ENCODE measurements at places on chromosomes 3 and 15.
A peak's percentile ranks its signal among the peaks of the same experiment; 100 is the strongest.

DNA sequence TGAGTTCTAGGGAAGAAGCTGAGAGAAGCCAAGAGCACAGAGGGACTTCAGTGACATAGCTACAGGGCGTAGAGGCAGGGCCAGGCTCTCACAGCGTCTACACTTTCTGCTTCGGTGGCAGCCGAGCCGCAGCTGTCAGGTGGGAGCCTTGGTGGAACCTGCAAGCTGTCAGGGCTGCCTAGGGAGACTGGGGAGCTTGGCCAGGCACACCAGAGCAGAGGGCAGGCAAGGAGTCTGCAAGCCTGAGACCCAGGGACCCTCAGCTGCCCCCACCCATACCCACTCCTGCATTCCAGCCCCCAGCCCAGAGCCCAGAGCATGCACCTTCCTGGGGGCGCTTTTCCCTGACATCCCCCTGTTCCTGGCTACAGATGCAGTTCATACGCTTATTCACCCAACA, 13.4 kb upstream of the KLF15 start:
- DNase-seq: no peak

DNA sequence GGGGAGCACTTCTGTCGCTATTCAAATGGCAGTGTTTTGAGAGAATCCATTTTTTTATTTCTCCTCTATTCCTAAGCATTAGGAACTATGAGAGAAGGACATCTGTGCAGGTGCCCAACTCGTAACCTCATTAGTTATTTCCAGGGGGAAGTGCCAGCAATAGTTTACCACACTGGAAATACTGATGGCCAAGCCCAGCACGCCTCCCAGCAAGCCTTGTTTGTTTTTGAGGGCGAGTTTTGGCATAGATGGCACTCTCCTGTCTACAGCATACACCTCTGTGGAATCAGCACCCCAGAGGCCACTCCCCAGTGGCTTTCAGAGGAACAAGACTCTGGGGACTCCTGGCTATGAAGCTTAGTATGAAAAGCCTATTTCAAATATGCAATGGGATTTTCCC, 36.6 kb downstream of the FAN1 start:
- no peak for DNase-seq

GRCh38 chr3:157148196-157148889, 11.6 kb downstream of the CCNL1 start:
- no peak for DNase-seq

DNA sequence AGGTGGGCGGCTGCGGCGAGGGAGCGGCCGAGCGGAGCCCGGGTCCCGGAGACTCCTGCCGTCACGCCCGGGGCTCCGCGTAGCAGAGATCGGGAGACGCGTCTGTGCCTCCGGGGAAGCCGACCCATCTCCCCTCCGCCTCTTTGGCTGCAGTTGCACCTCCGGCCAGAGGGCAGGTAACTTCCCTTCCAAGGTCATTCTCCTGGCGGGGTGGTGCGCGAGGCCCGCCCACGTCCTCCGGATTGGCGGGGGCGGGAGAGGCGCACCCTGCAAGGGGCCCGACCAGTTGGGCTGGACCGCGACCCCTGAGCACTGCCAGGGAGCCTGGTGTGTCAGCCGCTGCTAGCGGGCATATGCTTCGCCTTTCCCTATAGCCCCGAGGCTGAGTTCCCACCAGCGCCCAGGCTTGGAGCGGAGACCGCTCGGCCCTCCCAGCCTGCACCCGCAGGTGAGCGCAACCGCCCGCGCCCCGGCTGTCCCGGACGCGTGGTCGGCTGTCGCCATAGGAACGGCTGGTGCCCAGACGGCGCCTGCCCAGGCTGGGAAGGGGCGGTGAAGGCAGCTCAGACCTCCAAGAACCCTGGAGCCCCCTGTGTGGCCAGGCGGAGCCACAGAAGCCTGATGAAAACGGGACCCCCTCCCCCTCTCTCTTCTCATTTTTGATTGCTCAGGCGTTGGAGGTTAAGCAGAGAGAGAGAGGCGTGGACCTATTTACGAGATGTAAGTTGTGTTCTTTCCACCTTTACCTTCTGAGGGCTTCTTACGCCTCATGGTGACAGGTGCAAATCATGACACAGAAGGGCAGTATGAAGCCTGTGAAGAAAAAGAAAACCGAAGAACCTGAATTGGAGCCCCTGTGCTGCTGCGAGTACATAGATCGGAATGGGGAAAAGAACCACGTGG, 453 bp downstream of the ZDHHC23 start:
- DNase-seq: peak; percentile 14

DNA sequence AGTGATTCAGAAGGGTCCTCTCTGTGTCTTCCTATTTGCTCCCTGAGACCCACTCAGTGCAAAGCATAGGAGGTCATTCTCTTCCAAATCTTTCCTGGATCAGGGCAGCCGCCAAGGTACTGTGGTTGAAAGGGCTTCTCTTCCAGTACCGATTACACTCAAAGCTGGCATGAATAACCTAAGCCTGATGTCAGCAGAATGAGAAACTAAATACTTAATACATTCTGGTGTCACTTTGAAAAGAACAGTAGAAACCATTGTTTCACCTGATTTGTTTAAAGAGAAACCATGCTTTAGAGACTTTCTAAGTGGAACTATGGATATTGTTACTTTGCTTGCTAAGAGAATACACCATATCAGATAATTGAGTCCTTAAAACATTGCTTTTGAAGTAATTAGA, 50.2 kb downstream of the PDHB start:
- no peak for DNase-seq

DNA sequence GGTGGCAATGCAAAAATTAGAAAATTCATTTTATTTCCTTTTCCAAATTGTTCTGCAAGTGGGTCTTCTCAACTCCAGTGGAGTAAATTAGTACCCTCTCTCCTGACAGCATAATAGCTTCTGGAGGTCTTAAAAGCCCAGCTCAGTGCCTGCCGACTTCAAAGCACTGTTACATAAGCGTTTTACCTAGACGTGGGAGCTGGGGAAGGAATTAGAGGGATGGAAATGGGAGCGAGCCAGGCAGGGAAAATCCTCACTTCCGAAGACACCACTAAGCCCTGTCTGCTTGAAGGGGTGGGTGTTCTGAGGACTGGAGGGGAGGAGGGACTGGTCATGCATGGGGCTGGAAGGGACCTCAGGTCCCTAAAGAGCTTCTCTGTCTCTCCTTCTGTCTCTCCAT, 77.2 kb upstream of the SLC6A1 start:
- DNase-seq: no peak

GRCh38 chr3:67657192-67657591, 2.8 kb upstream of the SUCLG2 start:
- no peak for DNase-seq

GRCh38 chr15:100332721-100333120, 9.1 kb downstream of the ADAMTS17 start:
- no peak for DNase-seq

DNA sequence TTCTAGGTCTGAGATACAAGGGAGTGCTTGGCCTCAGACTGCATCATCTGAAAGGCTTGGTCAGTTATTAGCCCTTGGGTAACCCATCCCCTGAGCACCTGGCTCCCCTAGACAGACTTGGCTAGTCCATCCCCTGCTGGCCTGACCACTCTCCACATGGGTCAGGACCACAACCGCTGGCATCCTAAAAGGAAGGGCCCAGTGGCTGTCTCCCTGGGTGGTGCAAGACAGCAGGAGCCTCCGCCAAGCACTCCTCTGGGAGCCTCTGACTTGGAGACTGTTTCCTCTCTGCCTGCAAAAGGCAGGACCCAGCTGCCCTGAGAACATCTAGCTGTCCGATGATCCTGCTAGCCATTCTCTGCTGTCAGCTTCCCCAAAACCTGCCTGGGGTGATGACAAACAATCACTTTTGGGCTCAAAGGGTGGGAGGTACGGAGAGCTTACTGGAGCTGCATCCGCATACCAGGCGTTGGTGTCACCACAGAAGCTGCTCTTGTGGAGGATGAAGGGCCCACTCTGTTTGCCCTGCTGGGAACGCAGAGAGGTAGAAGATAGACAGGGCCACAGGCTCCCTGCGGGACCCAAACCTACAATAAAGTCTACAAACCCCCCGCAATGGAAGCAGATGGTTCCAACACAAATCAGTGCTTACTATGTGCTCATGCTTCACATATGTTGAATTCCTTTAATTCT, 108.0 kb upstream of the PRR20G start:
- no peak for DNase-seq

- peak; percentile 97 for DNase-seq
Observed at GRCh38 chr15:82540055-82540983, at the start of gene RPS17. RPS17 (minus strand) TSS chr15:82540457; CDS start chr15:82540428, 29 bp downstream.

GRCh38 chr3:32899265-32899664, 52.2 kb upstream of the CCR4 start:
- no peak for DNase-seq

- no peak for DNase-seq
Observed at GRCh38 chr3:67463656-67464055, 190.8 kb downstream of the SUCLG2 start.

GRCh38 chr3:59978979-59979378, 929.2 kb upstream of the CFAP20DC start:
- no peak for DNase-seq

DNA sequence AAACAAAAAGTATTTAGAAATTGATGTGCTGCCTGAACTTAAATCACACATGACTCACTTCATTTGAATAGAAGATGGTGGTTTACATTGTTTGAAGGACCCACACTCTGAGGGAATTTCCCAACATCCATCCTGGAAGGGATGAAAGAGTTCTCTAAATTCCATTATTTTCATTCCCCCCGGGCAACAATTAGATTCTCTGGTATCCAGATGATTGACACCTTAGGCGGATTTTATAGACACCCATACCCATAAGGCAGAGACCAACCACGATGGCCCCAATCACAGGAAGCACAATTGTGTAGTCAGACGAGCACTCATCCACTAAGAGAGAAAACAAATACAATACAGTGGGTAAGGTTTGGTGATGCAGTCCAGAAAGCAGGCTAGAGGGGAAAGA, 24.6 kb upstream of the MCCC1 start:
- no peak for DNase-seq

DNA sequence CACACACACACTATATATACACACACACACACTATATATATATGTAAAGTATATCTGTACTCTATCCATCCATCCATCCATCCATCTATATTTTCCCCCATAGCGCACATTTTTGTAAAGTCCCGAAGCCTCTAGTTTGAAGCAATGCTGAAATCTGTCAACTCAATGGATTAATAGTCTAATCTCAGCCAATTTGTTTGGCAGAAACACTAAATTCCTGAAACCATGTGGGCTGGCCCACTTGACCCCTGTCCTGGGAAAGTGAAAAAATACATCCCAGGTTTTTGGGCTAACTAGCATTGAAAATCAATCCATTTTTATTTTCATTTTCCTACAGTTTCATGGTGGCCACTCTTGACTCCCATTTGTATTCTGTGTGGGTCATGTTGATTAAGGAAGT, 166.7 kb downstream of the SLCO3A1 start:
- DNase-seq: no peak

DNA sequence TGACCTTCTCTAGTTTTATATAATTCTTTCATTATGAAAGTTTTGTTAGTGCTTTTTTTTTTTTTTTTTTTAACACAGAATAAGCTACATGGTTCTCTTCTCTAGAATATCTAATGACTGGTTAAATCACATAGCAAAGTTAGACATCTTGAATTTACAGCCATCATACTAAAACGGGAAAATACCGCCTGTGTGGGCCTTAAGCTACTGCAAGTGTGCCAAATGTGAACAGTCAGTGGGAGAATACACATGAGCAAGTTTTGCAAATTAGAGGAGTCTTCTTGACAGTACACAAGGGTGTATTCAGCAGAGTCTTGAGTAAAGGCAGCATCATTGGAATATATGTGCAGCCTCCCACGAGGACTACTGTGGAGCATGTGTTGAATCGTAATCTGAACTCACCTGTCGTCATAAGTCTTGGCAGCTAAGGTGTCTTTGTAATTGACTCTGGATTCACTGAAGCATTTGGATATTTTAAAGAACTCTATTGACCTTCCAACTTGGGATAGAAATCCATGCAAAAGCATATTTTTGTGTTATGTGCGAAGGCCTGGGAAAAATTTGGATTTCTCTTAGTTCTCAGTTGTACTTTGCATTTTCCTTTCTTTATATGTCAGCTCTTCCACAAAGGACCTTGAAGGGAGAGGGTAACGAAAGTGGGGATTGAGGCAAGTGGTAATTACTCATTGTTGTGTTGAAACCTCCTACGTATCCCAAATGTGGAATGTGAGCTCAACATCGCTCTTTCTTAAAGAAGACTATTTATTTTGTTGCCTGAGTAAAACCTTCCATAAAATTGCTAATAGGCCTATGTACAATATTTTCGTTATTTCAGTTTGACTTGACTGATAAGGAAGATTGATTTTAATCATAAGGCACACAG, 117.4 kb downstream of the ATG7 start:
- DNase-seq: no peak

DNA sequence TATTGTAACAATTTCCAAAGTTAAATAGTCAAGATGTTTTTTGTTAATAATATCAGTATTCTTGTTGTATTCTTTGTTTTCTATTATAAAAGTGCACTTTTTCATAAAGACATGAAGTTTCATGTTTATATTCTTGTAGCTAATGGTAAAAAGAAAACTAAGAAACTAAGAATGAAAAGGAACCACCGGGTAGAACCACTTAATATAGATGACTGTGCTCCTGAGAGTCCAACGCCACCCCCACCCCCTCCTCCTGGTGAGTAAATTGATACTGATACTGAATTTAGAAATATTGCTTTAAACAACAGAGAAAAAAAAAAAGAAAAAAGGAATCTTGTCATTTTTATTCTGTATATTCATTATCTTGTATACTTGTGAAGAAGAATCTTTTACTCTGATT, 13.4 kb downstream of the DHFR2 start:
- DNase-seq: no peak

- peak; percentile 32 for DNase-seq
Observed at GRCh38 chr15:99059010-99059981, 45.6 kb upstream of the SYNM start.

GRCh38 chr15:26866298-26867199, at the start of gene GABRA5:
GABRA5 (plus strand) TSS chr15:26867062; CDS start chr15:26869249, 2,187 bp downstream.
- no peak for DNase-seq

DNA sequence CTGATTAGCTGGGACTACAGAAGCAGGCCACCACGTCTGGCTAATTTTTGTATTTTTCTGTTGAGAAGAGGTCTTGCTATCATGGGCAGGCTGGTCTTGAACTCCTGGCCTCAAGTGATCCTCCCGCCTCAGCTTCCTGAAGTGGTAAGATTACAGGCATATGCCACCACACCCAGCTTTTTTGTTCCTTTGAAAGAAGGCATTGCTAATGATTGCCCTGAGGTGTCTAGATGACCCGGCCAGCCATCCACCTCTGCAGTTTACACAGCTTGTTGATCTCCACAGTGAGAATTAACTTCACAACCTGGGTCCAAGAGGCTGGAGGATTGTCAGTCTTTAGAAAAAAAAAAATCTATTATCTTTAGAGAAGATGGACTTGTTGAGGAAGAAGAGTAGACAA, 58.7 kb downstream of the SMAD3 start:
- DNase-seq: no peak

DNA sequence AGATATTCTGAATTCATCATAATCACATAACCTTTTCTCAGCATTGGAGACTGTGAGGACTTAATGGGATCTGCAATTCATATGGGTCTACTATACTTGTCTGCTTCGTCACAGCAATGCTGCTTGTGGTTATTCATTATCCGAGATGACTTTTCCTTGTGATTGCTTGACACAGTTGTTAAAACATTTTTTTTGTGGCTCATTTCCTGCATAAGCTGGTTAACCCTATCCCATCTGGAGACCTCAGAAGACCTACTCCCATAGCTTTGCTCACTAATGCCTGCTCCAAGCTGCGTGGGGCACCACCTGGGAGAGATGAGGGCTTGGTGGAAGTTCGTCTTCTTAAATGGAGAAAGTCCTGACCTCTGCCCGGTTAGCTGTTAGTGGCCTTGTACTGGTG, 360.8 kb downstream of the CHST2 start:
- no peak for DNase-seq

Measured in activated CD4-positive, alpha-beta T cell treated with anti-CD3 and anti-CD28 coated beads for 24 hours (primary cell).